ENCODE measurements at places on chromosomes 4 and X.

DNA sequence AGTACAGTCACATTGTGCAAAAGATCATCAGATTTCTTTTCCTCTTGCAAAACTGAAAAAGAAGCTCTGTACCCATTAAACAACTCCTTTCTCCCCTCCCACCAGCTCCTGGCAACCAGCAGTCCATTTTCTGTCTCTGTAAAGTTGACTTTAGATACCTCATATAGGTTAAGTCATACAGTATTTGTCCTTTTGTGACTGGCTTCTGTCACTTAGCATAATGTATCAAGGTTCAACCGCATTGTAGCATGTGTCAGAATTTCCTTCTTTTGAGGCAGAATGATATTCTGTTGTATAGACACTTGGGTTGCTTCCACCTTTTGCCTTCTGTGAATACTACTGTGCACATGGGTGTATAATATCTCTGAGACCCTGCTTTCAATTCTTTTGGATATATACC is 121.8 kb downstream of the SH3KBP1 start:
- DNase-seq = no peak

DNA sequence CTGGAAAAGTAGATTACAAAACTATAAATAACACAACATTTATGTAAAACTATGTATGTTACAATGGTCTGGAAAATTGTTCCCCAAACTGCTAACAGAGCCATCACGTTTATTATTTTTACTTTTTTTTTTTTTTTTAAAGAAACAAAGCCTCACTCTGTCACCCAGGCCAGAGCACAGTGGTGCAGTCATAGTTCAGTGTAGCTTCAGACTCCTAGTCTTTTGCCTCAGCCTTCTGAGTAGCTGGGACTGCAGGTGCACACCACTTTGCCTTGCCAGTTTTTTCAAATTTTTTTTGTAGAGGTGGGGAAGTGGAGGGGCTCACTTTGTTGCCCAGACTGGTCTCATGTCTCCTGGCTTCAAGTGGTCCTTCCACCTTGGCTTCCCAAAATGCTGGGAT is 180.1 kb upstream of the SPRY1 start:
- DNase-seq = no peak

- DNase-seq = no peak
These were observed 27.1 kb downstream of the IGFBP7 start for GRCh38 chr4:57083090-57083489.

GRCh38 chr4:13178621-13179020 is 305.5 kb downstream of the RAB28 start:
- no peak for DNase-seq

DNA sequence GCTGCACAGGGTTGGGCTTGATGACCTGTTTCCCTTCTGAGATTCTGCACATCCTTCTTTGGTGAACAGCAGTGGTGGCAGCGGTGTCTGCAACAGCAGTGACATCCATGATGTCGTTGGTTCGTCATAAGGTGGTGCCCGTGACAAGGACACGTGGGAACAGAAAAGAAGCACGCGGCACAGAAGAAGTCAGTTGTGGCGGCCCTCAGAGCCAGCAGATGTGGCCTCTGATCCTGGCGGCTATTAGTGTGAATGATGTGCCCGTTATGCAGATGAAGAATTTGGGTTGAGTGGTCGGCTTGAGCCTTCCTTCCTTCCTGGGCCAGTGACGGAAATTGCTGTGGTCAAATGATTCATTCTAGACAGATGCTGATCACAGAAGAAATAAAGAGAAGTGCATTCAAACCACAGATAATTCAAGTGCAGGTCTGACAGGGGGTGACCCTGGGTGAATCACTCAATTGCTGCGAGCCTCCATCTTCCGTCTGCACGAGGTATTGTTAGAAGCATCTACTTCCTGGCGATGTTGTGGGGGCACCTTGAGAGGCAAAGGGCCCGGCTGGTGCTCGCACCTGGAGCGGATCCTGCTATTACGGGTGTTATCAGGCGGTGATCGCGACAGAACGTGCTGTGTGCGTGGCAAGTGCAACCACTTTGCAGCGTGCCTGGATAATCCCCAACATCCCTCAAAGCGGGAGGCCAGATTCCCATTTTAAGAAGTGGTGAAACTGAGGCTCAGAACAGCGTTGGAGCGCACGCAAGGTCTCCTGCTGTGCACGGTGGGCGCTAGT is 215.2 kb upstream of the PSAPL1 start:
- peak; percentile 82 for DNase-seq

Measured in activated CD4-positive, alpha-beta T cell treated with anti-CD3 and anti-CD28 coated beads, Interleukin-2, amount 10 ng/mL, durations not matched to agents 24 days and 14 days (primary cell).